Neural crest cell (in vitro differentiated cells): ENCODE measurements at places on chromosomes 6 and 20. TPM values are rescaled to one million over a fixed set of nuclear protein-coding genes. Genes with fewer than 3 reads are reported as not detected.

DNA sequence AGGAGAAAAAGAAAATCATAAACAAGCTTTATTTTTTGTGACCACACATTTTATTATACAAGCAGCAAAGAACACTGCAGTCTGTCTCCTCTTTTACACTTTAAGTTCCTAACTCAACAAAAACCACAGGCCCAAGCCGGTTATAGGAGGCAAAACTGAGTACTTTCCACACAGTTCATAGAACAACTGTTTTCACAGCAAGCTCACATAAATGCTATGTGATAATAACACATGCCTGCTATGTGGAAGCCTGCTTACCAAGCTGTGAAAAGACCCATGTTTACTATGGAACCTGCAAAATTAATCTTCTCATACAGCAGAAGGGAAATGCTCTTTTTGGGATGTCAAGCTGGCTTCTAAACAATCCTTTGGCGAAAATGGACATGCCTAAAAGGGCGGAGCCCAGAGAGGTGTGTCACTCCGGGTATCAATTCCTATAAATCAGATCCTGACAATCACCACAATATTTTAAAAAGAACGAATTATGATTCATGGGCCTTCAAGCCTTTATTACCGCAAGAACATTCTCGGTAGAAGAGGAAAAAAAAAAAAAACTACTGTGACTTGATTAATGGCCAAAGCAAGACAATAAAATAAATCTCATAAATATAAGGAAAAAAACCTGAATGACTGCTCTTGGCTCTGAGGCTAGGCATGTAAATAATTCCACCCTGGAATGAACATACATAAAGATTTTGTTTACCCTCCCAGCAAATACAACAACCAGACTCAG lies 2.6 kb downstream of the TRERF1 start:
- H3K36me3 ChIP-seq: peaks cover 8% of the 10 kb centered on the region
- peak overlapping the region; percentile 100 for H3K4me3 ChIP-seq
- DNase-seq: no peak

GRCh38 chr6:110823146-110823545 lies 7.9 kb upstream of the CDK19 start:
- no peaks in the 10 kb centered on the region for H3K27me3 ChIP-seq
- H3K4me3 ChIP-seq: no peak overlapping the region
- DNase-seq: no peak
- H3K36me3 ChIP-seq: no peaks in the 10 kb centered on the region
- H3K4me1 ChIP-seq: no peaks in the 10 kb centered on the region

- no peak for DNase-seq
- H3K4me3 ChIP-seq: no peak overlapping the region
- peaks cover 18% of the 10 kb centered on the region for H3K4me1 ChIP-seq
- H3K27me3 ChIP-seq: no peaks in the 10 kb centered on the region
Observed at GRCh38 chr6:165227644-165228329, 81.6 kb downstream of the C6orf118 start.

GRCh38 chr20:64063389-64064144 lies 569 bp downstream of the TCEA2 start:
- peaks cover 2% of the 10 kb centered on the region for H3K27me3 ChIP-seq
- H3K27ac ChIP-seq: peak overlapping the region; percentile 96
- peak overlapping the region; percentile 96 for H3K4me3 ChIP-seq
- no peaks in the 10 kb centered on the region for H3K36me3 ChIP-seq
- no peak for DNase-seq
- H3K4me1 ChIP-seq: peaks cover 24% of the 10 kb centered on the region

DNA sequence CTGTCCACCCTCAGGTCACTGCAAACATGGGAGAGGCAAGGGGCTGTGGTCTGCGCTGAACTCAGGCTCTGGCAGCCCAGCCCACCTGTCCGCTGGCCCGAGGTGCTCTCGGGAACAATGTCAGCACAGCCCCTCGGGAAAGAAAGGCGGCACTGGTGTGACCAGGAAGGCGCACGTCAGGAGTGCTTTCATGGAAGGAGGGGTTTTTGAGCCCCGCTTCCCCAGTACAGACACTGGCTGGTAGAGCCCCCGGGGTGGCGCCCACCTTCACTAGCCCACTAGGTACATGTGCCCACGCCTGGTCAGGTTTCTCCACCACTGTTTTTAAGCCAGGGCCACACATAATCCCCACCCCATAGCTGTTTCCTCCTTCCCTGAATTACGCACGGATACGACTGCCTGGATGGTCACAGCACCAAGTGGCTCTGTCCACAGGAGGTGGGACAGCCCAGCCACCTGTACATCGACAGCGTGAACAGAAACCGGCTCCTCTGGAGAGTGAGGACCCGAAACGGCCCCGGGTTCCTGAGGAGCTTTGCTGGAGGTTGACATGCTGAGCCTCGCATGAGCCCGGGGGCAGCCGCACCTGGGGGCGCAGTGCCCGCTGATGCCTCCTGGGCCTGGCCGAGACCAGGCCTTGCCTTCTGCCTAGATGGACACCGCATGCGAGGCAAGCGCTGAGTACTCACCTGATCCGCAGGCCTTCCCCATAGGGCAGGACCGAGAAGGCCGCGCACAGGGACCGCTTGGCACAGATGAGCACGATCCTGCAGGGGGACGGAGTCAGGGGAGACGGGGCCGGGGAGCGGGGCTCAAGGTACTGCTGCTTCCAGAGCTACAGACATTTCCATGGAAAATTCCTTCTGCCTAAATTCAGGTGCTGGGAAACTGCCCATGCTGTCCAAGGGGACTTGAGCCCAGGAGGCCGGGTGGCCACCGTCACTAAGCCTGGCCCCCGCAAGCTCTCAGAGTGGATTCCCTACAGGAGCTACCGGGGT lies 7.6 kb downstream of the RPS21 start:
- no peaks in the 10 kb centered on the region for H3K4me1 ChIP-seq
- H3K4me3 ChIP-seq: peak overlapping the region; percentile 34
- DNase-seq: no peak

- no peaks in the 10 kb centered on the region for H3K27me3 ChIP-seq
- H3K4me3 ChIP-seq: no peak overlapping the region
- peak overlapping the region; percentile 24 for H3K27ac ChIP-seq
- no peak for DNase-seq
- peaks cover 33% of the 10 kb centered on the region for H3K4me1 ChIP-seq
Observed at GRCh38 chr20:37198932-37199660, 19.7 kb upstream of the MROH8 start.

DNA sequence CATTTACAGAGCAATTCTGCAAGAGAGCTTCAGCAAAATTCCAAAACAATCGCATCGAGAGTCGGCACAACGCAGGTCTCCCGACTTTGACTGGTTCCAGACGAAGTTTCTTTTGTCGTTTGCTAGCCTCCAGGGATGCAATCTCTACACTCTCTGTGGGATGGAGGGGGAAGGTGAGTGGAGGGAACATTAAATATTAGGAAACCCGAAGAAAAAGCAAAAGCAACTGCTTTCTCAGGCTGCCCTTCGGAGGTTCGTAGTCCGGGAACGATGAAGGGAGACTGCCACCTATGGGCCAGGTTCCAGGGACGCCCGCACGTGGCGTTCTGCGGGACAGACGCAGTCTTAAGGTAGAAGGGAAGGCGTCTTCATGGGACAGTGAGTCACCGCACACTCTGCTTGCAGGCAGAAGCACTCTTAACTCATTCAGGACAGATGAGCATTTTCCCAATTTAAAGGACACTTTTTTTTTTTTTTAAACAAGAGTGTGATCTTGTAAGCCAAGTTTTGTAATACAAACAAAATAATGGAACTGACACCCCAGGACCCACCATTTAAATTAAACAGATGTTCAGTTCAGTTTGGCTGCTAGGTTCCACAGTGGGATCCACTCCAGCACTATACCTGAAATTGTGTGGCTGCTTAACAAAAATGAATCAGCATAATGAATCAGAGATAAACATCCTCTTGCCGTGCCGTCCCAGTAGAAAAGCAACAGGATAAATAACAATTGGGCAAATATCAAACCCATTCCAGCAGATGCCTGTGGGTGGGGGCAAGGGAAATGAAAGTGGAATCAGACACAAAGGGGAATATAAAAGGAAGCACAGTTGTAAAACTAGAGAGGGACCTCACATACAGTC lies 65.8 kb upstream of the ARMC2 start:
- H3K4me1 ChIP-seq: peaks cover 14% of the 10 kb centered on the region
- H3K27ac ChIP-seq: no peak overlapping the region
- peaks cover 47% of the 10 kb centered on the region for H3K27me3 ChIP-seq

- no peak for DNase-seq
- peaks cover 12% of the 10 kb centered on the region for H3K4me1 ChIP-seq
- no peaks in the 10 kb centered on the region for H3K27me3 ChIP-seq
- no peak overlapping the region for H3K4me3 ChIP-seq
- no peaks in the 10 kb centered on the region for H3K36me3 ChIP-seq
Observed at GRCh38 chr6:118724211-118724610, 72.8 kb upstream of the CEP85L start.

- no peaks in the 10 kb centered on the region for H3K27me3 ChIP-seq
- DNase-seq: no peak
- no peak overlapping the region for H3K27ac ChIP-seq
- H3K4me3 ChIP-seq: no peak overlapping the region
- peaks cover 23% of the 10 kb centered on the region for H3K4me1 ChIP-seq
Observed at GRCh38 chr6:105608711-105609374, 206.0 kb upstream of the PREP start.

- no peak for DNase-seq
- no peaks in the 10 kb centered on the region for H3K4me1 ChIP-seq
- H3K27ac ChIP-seq: no peak overlapping the region
- no peak overlapping the region for H3K4me3 ChIP-seq
- H3K27me3 ChIP-seq: peaks cover 2% of the 10 kb centered on the region
- peaks cover 2% of the 10 kb centered on the region for H3K36me3 ChIP-seq
Observed at GRCh38 chr20:53274807-53275206, 302.6 kb downstream of the TSHZ2 start.

GRCh38 chr6:112049026-112049799 lies 4.7 kb upstream of the CCN6 start:
- H3K4me3 ChIP-seq: no peak overlapping the region
- no peak overlapping the region for H3K27ac ChIP-seq
- peaks cover 9% of the 10 kb centered on the region for H3K4me1 ChIP-seq
- H3K27me3 ChIP-seq: no peaks in the 10 kb centered on the region
- DNase-seq: no peak

DNA sequence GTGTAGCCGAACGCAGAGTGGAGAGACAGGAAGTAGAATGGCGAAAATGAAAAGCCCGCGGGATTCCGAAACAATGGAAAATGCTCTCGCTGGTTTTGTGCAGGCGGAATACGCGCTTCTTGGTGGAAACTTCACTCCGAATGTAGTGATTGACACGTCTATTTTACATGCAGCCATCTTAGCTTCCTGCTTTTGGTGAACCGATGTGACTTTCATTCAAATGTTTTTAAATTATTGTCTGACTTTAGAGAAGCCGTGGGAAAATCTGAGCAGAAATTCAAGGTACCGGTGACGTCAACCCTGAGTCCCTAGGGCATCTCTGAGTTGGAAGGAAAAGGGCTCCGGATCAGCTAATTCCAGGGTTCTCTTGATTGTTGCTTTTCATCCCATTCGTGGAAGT lies 11.4 kb downstream of the GPX5 start:
- peak overlapping the region; percentile 98 for H3K27ac ChIP-seq
- H3K4me3 ChIP-seq: peak overlapping the region; percentile 93
- peaks cover 21% of the 10 kb centered on the region for H3K27me3 ChIP-seq

- no peak for DNase-seq
- no peak overlapping the region for H3K27ac ChIP-seq
- no peaks in the 10 kb centered on the region for H3K36me3 ChIP-seq
- peaks cover 13% of the 10 kb centered on the region for H3K27me3 ChIP-seq
Observed at GRCh38 chr6:152879681-152880080, 103.2 kb downstream of the FBXO5 start.

DNA sequence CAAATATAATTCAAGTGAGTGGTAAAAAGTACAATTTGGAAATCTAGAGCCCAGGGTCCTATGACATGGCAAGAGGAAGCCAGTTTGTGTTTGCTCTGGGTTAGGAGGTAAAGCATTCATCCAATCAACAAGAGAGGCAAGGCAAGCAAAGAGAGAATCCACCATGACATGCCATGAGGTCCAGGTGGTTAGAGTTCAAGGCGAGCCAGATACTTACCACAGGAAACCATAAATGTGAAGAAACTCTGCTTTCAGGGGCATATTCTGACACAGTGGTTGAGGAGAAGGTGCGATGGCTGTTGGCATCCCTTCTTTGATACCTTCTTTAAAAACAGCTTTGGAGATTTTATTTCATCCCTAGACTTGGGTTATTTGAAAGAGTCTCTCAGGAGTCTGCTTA lies 193.8 kb upstream of the MAN1A1 start:
- H3K27ac ChIP-seq: no peak overlapping the region
- DNase-seq: no peak
- H3K36me3 ChIP-seq: no peaks in the 10 kb centered on the region
- no peaks in the 10 kb centered on the region for H3K27me3 ChIP-seq
- no peaks in the 10 kb centered on the region for H3K4me1 ChIP-seq

DNA sequence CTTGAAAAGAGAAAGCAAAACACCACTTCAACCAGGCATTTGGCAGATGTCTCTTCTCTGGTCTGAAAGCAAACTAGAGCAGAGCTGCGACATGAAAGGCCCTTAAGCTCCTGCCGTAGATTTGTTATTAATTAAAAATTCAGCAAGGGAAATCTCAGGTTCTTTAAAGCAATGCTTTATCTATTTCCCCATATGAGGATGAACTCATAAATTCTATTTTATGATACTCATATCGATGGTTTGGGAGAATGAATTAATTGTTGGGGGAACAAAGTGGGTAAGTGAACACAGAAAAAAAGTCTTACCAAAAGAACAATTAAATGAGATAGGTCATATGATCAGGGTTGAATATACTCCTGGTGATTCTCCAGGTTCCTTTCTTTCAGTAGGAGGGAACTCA lies 464.7 kb upstream of the SLC35B3 start:
- no peak for DNase-seq
- H3K27ac ChIP-seq: no peak overlapping the region
- H3K27me3 ChIP-seq: no peaks in the 10 kb centered on the region

GRCh38 chr6:9420316-9421015 lies 985.1 kb upstream of the SLC35B3 start:
- H3K4me3 ChIP-seq: no peak overlapping the region
- no peaks in the 10 kb centered on the region for H3K4me1 ChIP-seq
- no peak for DNase-seq
- H3K27ac ChIP-seq: no peak overlapping the region
- H3K27me3 ChIP-seq: no peaks in the 10 kb centered on the region

- H3K4me1 ChIP-seq: no peaks in the 10 kb centered on the region
- H3K36me3 ChIP-seq: peaks cover 18% of the 10 kb centered on the region
- peak; percentile 36 for DNase-seq
- no peak overlapping the region for H3K27ac ChIP-seq
- H3K4me3 ChIP-seq: no peak overlapping the region
- no peaks in the 10 kb centered on the region for H3K27me3 ChIP-seq
Observed at GRCh38 chr6:39102071-39102820, 12.7 kb downstream of the SAYSD1 start.

GRCh38 chr6:5099537-5099936 lies 14.4 kb downstream of the PPP1R3G start:
- H3K4me3 ChIP-seq: no peak overlapping the region
- no peak for DNase-seq
- no peaks in the 10 kb centered on the region for H3K27me3 ChIP-seq

GRCh38 chr6:123848347-123848746 lies 44.7 kb downstream of the NKAIN2 start:
- no peaks in the 10 kb centered on the region for H3K36me3 ChIP-seq
- no peak overlapping the region for H3K4me3 ChIP-seq
- no peak overlapping the region for H3K27ac ChIP-seq
- no peak for DNase-seq
- H3K27me3 ChIP-seq: no peaks in the 10 kb centered on the region

Gene COL9A3
- total RNA-seq: 3.8 and 4.6 TPM in 2 replicates

Gene RIMS4
- 4.1 and 6.1 TPM in 2 replicates for total RNA-seq

Gene DOP1A
- total RNA-seq: 17.8 and 18.4 TPM in 2 replicates

Gene EBF4
- total RNA-seq: 23.2 and 24.6 TPM in 2 replicates

Gene TMC2
- total RNA-seq: not detected in 2 replicates

Gene MAVS
- 37.2 and 38.3 TPM in 2 replicates for total RNA-seq

Gene SPACA1
- total RNA-seq: not detected in 2 replicates

Gene BCKDHB
- 24.6 and 27.0 TPM in 2 replicates for total RNA-seq

Gene PPT2
- total RNA-seq: 60.9 and 62.3 TPM in 2 replicates

Gene FAM209B
- 0.55 TPM in 1 of 2 replicates, not detected in the other for total RNA-seq

Gene ANGPT4
- total RNA-seq: 0.07 TPM in 1 of 2 replicates, not detected in the other

Gene BCAS1
- not detected in 2 replicates for total RNA-seq
